ENCODE measurements at places on chromosomes 4 and X.

GRCh38 chr4:27248829-27249228 lies 388.2 kb downstream of the STIM2 start:
- no peak for DNase-seq

DNA sequence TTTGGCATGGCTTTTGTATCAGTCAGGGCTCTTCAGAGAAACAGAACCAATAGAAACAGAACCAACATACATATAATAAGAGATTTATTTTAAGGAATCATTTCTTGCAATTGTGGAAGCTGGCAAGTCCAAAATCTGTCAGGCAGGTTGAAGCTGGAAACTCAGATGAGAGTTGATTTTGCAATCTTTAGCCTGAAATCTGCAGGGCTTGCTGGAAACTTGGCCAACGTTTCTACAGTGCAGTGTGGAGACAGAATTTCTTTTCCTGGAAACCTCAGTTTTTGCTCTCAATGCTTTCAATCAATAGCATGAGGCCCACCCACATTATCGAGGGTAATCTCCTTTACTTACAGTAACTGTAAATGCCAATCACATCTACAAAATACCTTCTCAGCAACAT lies 45.4 kb downstream of the COMMD8 start:
- DNase-seq: no peak

DNA sequence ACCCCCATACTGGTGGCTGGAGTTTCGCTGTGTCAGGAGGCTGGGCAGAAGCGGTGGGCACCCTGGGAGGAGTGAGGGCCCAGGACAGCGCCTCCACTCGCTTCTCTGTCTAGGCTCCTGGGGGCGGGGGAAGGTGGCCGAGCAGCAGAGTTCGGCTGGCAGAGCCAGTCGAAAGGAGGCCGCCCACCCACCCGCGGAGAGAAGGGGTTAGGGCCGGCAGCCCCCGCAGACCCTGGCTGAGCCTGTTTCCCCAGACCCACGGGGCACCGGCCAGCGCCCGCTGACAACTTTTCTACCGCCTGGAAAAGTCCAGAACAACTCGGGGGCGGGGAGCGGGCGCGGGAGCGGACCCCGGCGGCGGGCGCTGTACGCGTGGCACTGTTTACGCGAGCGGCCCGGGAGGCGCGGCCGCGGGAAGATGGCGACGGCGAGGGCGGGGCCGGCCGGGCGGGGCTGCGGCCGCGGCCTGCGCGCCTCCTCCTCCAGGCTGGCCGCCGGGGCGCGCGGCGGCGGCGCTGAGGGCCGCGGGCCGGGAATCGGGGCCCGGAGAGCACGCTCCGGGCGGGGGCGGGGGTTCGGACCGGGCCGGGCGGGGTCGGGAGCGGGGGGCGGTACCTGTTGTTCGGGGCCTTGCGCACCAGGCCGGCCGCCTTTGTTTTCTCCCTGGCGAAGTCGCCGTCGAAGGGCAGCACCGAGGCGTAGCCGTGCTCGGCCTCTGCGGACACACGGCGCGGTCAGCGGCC lies 628 bp downstream of the MXD4 start:
- DNase-seq: no peak

DNA sequence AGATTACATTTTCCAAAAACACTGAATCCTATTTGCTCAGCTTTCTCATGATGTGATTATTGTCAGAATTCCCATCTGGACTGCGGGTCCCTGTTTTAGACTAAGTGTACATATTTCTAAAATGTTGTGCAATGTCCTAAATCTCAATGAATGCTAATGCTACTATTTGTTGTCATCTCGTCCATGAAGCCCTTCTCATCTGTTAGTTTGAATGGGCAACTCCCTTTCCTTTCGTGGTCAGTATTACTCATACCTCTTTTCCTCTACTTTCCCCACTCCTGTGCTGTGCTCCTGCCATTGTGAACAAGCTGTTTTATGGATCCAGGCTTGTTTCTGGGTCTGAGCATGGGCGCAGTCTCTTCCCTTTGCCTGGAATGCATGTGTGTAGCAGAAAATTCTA lies 91.0 kb downstream of the MID1 start:
- no peak for DNase-seq

DNA sequence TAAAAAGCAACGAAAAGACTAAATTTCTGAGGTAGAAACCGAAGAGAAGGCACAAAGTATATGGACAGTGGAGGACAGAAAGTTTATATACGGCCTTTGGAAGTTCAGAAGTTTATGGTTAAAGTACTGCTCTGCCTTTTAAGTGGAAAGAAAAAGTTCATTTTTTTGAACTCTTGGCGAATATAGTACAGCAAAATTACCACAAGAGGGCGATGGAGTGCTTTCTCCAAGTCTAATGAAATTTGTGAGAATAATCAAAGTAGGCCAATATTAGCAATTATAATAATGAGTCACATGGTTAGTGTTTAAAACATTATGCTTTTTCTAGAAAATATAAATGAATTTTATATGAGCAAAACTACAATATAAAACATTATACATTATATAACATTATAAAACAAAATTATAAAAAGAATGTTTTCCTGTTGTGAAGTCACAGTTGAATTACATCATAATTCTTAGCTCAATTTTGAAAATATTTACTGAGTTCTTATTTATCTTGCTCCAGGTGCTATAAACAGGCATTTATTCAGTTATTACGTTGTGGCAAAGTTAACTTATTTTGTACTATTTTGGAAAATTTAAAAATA lies 136.2 kb upstream of the BMPR1B start:
- DNase-seq: no peak

- DNase-seq: no peak
Observed at GRCh38 chr4:123696687-123697086, 300.1 kb downstream of the SPRY1 start.

DNA sequence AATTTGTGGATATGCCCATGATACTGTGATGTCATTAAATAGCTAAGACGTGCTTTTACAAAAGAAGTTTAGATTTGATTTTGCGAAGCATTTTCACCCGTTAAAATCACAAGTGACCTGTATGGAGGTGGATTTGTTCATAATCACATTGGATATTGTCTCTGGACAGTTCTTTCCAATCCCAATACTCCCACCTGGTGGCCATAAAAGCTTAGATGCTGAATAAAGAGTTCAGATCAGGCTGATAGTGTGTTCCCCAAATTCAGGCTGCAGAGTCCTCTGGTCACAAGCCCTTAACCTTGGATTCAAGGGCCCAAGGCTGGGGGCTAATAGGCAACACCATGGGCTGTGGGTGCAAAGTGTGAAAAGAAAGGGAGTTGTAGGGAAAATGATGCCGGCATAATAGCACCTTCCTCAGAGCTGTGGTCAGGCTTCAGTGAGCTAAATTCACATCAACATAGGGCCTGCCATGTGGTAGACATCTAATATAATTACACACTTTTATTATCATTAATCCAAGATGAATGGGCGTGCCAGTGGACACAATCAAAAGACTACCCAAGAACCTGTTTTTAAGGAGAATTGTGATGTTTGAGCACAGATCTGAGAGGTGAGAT lies 28.1 kb downstream of the SMIM43 start:
- no peak for DNase-seq

GRCh38 chr4:17065821-17066220 lies 167.4 kb upstream of the LDB2 start:
- no peak for DNase-seq

DNA sequence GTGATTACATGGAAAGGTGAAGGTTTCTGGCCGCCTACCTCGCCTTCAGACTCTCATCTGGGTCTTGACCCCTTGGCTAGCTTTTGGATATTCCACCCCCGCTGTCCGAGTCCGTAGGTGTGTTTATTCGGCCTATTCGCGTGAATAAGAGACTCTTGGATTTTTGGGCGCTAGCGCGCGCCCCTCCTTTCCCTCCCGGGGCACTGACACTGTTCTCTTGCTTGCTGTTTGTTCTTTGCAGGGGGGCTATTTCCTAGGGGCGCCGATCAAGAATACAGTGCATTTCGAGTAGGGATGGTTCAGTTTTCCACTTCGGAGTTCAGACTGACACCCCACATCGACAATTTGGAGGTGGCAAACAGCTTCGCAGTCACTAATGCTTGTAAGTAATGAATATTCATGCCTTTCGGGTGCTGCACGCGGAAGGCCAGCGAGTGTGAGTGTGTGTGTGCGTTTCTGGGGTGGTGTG lies 932 bp downstream of the GRIA2 start:
- DNase-seq: no peak

- no peak for DNase-seq
Observed at GRCh38 chr4:81021142-81021944, 9.2 kb upstream of the BMP3 start.

DNA sequence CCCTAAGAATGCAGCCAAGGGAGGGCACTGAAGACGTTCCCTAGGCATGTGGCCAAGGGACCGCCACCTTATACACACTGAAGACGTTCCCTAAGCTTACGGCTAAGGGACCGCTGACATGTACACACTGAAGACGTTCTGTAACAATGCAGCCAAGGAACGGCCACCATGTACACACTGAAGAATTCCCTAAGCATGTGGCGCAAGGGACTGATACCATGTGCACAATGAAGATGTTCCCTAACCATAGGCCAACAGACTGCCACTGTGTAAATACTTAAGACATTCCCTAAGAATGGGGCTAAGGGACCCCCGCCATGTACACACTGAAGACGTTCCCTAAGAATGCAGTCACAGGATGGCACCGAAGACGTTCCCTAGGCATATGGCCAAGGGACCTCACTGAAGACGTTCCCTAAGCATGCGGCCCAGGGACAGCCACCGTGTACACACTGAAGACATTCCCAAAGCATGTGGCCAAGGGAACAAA lies 36.1 kb downstream of the DHRSX start:
- DNase-seq: no peak

GRCh38 chr4:165393051-165393450 lies 14.2 kb downstream of the CPE start:
- no peak for DNase-seq

DNA sequence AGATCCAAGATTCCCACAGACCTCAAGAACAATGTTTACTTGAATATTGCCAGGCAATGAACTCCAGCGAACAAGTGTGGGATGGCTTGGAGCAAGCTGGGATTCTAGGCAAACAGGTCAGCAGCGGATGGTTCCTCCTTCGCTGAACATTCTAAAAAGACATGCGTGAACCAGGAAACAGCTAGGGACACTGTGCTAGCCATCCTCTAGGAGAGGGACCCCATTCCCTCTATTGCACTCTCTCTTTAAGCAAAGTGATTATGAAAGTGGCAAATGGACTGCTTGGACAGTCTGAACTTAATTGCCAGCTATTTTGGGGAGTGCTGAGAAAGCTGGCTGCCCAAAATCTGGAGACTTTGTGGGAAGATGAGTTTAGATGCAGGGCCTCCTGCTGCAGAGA lies 29.9 kb upstream of the TEC start:
- no peak for DNase-seq

GRCh38 chrX:79268788-79269187 lies 98.3 kb downstream of the ITM2A start:
- DNase-seq: no peak

- no peak for DNase-seq
Observed at GRCh38 chrX:38970845-38971244, 169.6 kb downstream of the MID1IP1 start.

- DNase-seq: no peak
Observed at GRCh38 chr4:118732591-118733330, 47.6 kb downstream of the METTL14 start.

- no peak for DNase-seq
Observed at GRCh38 chrX:73916931-73917667, 354.1 kb downstream of the CHIC1 start.

All from cerebellar nuclear complex (tissue), 1 donor.